ENCODE measurements at places on chromosomes 5 and 9.

DNA sequence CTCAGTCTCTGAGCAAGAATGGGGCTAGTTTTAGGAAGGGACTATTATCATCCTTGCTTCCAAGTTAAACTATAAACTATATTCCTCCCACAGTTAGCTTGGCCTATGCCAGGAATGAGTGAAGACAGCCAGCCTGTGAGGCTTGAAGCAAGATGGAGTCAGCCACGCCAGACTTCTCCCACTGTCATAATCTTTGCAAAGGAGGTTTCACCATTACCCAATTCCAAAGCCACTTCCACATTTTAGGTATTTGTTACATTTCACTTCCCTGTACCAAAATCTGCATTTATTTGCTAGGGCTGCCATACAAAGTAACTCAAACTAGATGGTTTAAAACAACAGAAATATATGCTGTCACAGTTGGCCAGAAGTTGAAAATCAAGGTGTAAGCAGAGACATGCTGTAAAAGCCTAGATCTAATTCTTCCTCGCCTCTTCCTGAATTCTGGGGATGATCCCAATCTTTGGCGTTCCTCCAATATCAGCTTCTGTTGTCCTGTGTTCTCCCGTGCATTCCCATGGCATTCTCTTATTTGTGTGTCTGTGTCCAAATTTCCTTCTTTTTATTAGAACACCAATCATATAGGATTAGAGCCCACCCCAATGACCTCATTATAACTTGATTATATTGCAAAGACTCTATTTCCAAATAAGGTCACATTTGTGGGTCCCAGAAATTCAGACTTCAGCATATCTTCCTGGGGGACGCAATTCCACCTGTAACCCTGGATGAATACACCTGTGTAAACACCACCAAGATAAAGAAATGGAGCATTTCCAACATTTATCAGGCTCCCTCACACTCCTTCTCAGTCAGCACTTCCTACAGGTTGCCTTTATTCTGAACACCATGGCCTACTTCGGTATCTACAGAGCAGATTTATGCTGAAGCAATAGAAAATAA lies 126.8 kb downstream of the GCNT1 start:
- DNase-seq: no peak

DNA sequence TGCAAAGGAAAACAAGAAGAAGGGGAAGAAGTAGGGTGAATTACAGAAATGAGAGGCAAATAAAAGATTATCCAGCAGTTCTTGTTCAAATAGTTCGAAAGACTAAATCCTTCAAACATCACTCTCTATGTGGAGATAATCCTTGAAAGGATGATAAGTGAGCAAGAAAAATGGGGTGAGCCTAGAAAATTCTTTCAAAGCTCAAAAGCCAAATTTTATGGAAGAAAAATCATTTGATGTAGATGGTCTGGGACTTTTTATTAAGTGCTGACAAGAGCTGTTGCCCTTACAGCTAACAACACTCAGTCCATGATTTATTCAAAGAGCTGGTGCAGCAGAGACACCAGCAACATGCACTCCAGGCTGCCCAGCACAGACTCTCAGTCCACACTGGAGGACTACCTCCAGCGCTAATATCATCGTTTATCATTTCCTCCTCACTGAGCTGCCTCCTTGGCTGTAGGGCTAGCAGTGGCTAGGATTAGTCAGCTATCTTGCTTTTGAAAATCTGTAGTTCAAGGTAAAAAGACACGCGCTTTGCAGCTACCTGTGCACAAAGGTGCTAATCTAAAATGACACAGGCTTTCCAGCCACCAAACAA lies 264.8 kb upstream of the KIF2A start:
- no peak for DNase-seq

GRCh38 chr9:1532171-1532570 lies 482.0 kb downstream of the DMRT2 start:
- no peak for DNase-seq

GRCh38 chr5:151382576-151382975 lies 35.2 kb upstream of the SLC36A2 start:
- no peak for DNase-seq

DNA sequence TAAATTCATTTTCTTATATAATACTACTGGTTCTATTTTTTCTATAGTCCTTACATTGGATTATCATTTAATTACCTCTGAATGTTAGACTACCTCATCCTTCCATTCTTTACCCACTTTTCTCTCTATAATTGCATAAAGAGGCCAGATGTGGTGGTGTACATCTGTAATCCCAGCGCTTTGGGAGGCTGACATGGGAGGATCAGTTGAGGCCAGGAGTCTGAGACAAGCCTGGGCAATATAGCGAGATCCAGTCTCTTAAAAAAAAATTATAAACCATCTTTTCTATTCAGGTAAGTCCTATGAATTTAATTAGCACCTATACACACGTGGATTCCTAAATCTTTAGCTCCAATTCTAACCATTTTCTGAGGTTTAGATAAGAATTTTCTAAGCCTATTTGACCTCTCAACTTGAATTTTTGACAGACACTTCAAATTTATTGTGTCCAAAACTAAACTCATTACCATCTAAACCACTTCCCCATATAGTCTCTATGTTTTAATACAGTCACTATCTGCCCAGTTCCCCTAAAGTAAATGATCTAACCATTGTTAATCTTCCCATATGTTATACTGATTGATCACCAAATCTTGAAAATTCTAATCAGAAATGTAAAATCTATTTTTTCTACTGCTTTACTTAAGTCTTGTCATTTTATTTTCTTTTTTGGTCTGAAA lies 33.0 kb upstream of the CHD1 start:
- no peak for DNase-seq

DNA sequence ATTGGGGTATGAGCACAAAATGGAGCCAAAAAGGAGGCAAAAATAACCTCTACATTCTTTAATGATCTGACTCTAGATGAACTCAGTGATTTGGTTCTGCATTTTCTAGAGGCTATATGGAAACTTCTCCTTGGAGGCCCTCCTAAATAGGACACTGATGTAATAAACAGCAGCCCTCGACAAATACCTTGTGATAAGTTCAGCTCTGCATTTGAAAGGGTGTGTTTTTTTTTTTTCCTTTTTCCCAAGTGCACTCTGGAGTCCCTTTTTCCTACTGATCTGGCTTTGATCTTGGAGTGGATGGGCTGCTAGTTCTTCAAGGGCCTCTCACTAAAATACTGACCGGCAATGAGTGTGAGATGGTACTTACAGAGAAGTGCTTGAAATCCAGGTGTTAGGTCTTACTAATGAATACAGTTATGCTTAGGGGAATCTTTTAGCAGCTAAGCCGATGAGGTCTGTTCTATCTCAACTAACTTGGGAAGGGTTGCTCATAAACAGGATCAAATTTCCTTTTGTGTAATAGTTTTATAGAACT lies 161.7 kb downstream of the MAST4 start:
- DNase-seq: no peak

GRCh38 chr5:12659686-12660085 lies 755.4 kb upstream of the CTNND2 start:
- no peak for DNase-seq

- DNase-seq: no peak
Observed at GRCh38 chr5:133317558-133317957, 265.7 kb downstream of the HSPA4 start.

DNA sequence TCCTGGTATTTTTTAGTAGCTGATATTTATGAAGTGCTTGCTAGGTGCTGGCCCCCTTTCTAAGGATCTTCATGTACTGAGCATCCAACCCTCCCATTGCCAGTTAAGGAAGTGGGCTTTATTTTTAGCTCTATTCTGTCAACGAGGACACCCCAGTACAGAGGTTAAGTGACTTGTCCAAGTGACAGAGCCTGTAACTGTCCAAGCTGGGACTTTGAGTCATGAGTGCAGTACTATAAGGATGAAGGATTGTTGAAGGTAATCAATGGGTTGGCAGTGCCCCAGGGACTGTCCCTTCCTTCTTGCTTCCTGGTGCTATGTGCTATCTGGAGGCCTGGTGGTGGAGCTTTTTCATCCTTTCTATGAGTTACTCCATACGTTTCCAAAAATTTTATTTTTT lies 18.0 kb upstream of the FABP6 start:
- no peak for DNase-seq

DNA sequence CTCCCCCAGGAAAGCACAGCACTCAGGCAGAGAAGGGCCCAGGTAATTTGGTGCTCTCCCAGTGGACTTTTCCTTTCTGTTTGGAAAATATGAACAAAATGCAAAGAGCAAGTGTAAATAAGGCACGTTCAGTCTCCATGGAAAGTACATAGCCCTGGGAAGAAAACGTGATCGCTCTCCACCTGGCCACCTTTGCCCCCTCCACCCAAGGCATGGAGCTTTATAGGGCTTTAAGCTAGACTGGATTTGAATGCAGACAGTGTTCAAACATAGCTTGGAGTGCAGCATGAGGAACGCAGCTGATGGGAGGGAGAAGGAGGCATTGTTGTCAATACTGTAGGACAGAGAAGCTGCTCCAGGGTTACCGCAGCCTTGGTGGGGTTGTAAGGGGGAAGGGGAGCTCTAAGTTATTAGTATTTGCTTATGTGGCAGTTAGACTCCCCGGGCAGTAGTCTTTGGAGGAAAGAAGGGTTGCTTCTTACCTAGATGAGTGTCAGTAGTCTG lies 500.2 kb downstream of the SPOCK1 start:
- DNase-seq: no peak

GRCh38 chr9:135256581-135257354 lies 169.3 kb downstream of the OLFM1 start:
- DNase-seq: no peak

GRCh38 chr5:6732634-6733410 lies 19.6 kb downstream of the TENT4A start:
- DNase-seq: no peak

DNA sequence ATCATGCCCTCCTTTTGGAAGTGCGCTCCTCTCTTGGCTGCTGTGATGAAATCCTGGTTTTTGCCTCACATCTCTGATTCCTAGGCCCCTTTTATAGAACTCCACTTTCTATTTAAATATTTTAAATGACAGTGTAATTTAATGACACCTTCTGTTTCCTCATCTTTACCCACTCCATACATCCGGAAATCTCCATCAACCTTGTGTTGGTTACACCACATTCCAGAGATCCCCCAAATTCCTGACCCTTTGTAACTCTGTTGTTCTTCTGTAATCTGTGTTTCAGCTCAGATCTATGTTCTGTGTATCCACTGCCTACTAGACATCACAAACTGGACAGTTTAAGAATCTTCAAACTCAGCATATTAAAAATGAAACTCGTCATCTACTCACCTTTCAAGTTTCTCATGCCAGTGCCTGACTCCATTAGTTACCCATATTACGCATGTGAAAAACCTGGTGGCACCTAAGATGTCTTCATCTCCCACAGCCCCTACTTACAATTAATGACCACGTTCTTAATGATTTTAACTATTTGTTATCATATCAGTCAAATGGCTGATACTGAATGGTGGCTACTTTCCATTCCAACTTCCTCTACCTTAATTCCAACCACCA lies 25.1 kb downstream of the PARP8 start:
- DNase-seq: no peak

DNA sequence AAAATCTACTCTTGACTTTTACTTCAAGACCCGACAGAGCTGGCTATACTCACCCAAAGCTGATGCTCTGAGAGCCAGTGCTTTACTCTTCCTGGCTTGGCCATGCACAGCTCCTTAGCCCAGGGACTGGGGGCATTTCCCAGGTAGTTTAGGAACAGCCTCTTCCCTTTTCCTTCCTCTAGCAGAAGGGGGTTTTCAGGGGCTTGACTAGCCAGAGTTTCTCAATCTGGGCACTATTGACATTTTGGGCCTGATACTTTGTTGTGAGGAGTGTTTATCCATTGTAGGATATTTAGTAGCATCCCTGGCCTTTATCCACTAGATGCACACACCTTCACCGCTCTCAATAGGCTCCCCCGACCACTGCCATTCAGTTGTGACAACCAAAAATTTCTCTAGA lies 50.0 kb upstream of the RFX3 start:
- no peak for DNase-seq

GRCh38 chr5:178349075-178349511 lies 116.5 kb upstream of the PHYKPL start:
- DNase-seq: no peak

DNA sequence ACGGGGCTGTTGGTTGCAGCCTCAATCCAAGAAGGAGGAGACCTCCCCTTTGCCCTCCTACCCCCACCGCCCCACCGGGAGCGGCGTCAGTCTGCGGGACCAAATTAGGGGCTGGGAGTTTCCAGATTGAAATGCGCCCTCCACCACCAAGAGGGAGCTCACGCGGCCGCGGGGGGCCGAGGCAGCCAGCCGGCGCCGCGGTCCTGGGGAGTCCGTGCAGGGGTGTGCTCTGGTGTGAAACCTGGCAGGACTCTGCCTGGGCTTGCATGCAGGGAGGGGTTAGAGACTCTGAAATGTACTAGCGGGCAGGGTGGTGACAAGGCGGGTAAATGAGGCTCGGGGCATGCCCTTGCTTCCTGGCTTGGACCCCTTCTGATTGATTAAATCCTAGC lies 989 bp upstream of the FBN2 start:
- no peak for DNase-seq

DNA sequence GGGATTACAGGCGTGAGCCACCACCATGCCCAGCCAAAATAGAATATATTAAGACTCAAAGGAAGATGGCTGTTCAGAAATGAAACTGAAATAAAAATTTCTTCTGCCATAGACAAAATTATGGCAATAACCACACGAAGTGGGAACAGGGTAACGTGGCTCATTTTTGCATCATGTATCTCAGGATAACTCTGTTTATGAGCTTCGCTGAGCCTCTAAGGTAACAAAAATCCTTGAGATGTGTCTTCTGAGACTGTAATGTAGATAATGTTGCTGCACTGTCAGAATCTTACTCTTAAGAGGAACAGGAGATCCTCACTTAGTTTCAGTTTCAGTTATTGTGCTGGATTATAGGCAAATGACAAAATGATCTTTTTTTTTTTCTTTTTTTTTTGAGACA lies 153.8 kb downstream of the GOLPH3 start:
- no peak for DNase-seq

GRCh38 chr9:28967226-28967625 lies 1393.9 kb upstream of the C9orf72 start:
- DNase-seq: no peak

DNA sequence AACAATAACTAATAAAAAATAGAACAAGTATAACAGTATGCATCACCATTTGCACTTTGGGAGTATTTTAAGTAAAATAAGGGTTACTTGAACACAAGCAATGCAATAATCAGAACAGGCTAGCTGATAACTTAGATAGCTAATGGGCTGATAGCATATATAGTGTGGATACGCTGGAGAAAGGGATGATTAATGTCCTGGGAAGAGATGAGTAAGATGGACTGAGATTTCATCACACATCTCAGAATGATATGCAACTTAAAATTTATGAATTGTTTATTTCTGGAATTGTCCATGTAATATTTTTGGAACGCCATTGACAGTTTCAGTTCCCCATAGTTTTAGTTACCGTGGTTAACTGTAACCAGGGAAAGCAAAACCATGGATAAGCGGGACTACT lies 173.6 kb downstream of the ISL1 start:
- DNase-seq: no peak

DNA sequence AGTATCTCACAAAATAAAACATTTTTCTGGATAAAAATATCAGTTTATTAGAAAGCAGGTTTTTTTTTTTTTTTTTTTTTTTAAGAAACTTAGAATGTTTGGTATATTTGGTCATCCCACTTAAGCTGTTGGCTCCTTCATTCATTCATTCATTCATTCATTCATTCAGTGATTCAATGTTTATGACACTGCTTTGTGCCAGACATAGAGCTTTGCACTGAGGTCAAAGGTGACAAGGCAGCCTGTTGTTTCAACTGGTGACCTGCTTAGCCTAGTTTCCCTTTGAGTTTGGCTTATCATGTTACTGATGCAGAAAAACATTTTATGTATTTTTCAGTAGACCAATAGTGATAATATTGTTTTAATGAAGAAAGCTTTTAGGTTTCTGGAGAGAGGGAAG lies 23.5 kb downstream of the CPEB4 start:
- no peak for DNase-seq

GRCh38 chr5:69485471-69485870 lies 7.1 kb upstream of the OCLN start:
- DNase-seq: no peak
